ENCODE measurements at places on chromosomes 2 and 18. TPM values are rescaled to one million over a fixed set of nuclear protein-coding genes. Genes with fewer than 3 reads are reported as not detected.

DNA sequence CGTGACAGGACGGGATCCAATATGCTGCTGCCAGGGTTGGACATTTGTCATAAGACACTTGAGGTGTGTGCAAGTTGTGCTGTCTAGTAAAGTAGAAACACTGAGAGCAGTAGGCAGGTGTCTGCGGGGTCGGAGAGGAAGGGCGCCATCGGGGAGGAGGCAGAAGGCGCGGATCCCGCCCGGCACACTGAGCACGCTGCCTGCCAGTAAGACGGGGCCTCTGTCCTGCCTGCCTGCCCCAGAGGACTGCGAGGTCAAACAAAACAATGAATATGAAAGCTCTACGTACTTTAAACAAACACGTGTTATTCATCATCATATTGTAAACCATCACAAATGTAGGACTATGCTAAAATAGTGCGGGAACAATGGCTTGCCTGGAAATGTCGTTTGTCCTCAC lies 349.3 kb upstream of the SALL3 start:
- DNase-seq, result no peak

DNA sequence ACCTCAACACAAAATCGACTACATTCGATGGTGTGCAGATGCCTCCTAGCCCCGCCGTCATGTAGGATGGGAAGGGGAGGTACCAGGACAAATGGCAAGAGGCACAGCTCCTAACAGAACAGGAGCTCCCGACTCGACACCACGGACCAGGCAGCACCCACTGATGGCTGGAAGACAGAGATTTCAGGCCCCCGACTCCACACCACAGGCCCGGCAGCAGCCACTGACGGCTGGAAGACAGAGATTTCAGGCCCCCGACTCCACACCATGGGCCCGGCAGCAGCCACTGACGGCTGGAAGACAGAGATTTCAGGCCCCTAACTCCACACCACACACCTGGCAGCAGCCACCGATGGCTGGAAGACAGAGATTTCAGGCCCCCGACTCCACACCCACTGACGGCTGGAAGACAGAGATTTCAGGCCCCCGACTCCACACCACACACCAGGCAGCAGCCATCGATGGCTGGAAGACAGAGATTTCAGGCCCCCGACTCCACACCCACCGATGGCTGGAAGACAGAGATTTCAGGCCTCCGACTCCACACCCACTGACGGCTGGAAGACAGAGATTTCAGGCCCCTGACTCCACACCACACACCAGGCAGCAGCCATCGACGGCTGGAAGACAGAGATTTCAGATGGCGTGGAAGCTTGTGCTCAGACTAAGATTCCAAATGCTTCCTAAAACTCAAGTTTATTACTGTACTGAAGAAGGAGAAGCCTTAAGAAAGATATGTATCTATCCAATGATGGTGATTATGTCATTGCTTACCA lies 135.5 kb downstream of the EIPR1 start:
- no peak for DNase-seq

TRPM8 gene
- total RNA-seq, result not detected

CAB39 gene
- total RNA-seq, result 66.1 TPM

CDKL4 gene
- 0.89 TPM for total RNA-seq
